ENCODE measurements at places on chromosomes 5 and 9. TPM values are rescaled to one million over a fixed set of nuclear protein-coding genes. Genes with fewer than 3 reads are reported as not detected.

The PDE8B gene
- 5.9 TPM for total RNA-seq

The MARCHF3 gene
- total RNA-seq: 2.0 TPM

The ADAM19 gene
- total RNA-seq: 4.9 TPM

The ADGRD2 gene
- 4.2 TPM for total RNA-seq

The LRRC26 gene
- not detected for total RNA-seq

The HAPLN1 gene
- total RNA-seq: not detected

All from vagina (tissue), 2 donors.